Activated CD8-positive, alpha-beta memory T cell treated with anti-CD3 and anti-CD28 coated beads for 48 hours (primary cell): ENCODE measurements at places on chromosomes 3 and 15.

GRCh38 chr3:138367911-138368310 is 19.5 kb downstream of the MRAS start:
- no peak for DNase-seq

DNA sequence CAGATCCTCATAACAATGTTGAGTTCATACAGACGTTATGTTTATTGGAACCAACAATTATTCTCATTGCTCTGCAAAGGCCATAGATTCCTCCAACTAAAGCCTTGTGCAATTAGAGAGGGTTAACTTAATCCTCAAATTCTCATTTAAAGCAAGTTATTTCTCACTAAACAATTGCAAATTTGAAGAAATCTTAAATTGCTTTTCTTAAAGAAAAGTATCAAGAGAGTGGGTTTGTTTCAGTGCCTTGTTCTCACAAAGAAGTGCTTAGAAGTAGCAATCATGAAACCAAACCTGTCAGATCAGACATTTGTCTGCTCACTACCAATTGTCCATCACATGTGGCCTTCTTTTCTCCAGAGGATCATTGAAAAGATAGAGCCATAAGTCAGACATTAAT is 124.8 kb downstream of the KCNH8 start:
- DNase-seq = no peak

DNA sequence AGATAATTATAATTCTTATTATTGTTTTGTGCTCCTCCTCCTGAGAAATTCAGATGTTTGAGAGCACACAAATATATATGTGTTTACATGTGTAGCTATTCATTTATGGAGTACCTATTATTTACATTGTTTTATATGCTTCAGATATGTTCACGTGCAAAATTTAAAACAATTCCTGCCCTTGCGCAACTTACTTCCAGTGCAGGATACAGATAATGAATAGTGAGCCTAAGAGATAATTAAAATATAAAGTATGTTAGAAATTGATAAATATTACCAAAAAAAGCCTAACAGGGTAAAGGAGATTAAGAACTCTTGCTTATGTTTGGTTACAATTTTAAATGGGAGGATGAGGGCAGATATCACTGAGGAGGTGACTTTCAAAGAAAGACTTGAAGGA is 81.7 kb upstream of the DPH6 start:
- no peak for DNase-seq

- DNase-seq = no peak
Measured at GRCh38 chr3:150388498-150389418, 19.3 kb upstream of the TSC22D2 start.

- no peak for DNase-seq
Measured at GRCh38 chr3:73955494-73956070, 330.8 kb upstream of the PDZRN3 start.

DNA sequence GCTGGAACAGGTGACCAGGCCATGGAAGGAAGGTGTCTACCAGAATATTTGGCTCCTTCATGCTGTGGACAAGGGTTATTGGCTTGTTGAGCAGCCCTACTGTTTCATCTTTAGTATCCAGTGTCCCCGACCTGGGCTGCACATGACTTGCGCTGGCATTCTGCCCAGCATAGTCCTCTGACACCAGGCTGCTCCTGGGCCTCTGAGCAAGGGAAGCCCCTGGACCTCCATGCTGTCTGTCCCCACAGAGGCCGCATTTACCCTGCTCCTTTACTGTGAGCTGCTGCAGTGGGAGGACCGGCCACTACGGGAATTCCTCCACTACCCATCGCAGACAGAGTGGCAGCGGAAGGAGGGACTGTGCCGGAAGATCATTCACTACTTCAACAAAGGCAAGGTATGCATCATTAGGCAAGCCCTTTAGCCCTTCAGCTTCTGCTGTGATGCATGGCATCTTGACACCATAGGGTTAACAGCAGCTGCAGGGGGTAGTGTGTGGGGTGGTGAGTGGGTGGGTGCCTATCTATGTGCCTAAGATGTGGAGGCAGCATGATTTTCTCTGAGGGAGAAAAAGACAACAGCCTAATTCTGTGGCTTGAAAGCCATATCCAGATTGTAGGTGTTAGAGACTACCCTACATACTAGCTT is 44.0 kb upstream of the MANF start:
- DNase-seq = no peak

GRCh38 chr3:24505691-24506550 is 11.3 kb upstream of the THRB start:
- DNase-seq = no peak

DNA sequence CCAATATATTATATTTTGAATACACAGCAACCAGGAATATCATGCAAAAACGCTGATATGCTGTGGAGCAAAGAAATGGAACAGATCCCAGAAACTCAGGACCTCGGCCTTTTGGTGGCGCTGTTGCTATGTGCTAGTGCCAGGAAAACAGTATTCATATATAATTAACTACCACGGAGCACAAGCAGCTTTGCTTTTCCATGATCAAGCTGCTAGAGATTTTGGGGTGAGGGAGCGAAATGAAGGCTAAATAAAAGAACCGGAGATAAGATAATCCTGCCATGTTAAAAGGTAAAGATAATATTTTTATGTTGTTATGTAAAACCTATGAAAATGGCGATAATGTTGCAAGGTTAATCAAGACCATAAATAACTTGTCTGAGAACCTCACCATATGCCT is 157.7 kb upstream of the FAM3D start:
- DNase-seq = peak; percentile 1

GRCh38 chr3:73605412-73605811 is 19.3 kb downstream of the PDZRN3 start:
- no peak for DNase-seq

GRCh38 chr3:3110749-3111361 is 681 bp upstream of the IL5RA start:
- DNase-seq = no peak

DNA sequence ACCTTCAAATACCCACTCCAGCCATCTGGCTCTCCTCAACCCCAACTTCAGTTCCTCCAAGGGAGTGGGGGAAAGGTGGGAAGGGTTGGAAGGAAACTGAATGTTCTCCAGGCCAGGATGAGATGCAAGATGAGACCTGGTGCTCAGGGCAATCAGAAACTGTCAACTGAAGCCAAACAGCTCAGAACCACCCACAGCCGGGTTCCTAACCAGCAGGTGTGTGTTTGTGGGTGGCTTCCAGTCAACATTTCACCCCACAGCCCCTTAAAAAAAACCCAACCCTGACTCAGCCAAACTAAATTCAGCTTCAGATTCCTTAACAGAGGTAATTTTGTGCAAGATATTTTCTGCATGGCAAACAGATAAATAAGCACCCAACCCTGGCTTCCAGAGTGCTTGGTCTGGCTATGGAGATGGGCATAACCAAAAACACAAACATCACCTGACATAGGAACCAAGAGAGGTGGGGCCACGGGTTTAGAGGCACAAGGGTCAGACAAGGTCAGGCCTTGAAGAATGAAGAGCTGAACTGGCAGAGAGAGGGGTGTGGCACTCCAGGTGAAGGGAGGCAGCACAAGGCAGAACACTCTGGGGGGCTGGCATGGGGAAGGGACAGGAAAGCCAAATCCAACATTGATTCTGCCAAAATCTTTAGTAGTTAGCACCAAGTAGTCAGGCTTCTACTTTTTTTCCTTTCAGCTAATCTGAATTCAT is 34.7 kb downstream of the ZNF445 start:
- no peak for DNase-seq

GRCh38 chr3:139746481-139746880 is 68.7 kb upstream of the NMNAT3 start:
- no peak for DNase-seq

GRCh38 chr3:113747283-113748046 is 630 bp downstream of the ATP6V1A start:
- DNase-seq = peak; percentile 7

DNA sequence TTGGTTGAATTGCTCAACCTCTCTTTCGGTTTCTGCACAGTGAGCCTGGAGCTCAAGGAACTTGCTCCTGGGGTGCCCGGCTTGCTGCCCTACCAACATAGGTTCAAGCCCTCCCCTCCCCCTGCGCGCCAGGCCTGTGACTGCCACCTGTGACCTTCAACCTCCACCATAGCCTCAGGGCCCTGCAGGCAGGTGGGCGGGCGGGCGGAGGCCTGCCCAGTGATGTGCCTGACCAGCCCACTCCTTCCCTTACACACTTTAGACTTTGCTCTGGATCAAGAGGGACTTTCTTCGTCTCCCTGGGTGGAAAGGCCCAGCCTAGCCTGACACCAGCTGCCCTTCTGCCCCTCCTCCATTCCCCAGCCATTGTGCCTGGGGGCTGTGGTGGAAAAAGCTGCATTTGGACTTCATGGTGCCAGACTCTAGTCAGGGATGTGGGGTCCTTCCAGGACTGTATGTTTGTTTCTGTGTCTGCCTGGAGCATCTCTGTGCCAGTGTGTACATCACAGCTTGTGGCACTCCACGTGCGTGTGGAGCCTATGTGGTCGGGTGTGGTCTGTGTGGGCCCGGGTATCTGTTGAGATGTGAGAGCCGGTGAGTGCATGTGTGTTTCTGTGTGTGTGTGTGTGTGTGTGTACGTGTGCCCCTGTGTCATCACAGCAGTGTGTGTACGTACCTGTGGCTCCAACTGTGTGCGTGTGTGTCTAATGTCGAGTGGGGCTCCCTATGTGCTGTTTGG is 9.5 kb downstream of the PRKCD start:
- DNase-seq = no peak
